ENCODE measurements at places on chromosomes 1 and 21.

DNA sequence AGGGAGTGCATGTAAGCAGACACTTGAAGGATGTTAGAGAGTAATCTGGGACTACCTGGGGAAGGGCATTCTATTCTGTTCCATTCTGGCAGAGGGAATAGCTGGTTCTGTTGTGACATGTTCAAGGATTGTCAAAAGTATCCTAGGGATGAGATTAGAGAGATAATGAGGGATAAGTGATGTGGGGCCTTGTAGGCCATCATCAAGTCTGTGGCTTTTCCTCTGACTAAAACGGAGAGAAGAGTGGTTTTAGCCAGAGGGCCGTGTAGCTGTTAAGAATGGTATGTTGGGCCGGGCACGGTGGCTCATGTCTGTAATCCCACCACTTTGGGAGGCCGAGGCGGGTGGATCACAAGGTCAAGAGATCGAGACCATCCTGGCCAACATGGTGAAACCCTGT, 23.6 kb downstream of the TGFB2 start:
- DNase-seq: no peak

DNA sequence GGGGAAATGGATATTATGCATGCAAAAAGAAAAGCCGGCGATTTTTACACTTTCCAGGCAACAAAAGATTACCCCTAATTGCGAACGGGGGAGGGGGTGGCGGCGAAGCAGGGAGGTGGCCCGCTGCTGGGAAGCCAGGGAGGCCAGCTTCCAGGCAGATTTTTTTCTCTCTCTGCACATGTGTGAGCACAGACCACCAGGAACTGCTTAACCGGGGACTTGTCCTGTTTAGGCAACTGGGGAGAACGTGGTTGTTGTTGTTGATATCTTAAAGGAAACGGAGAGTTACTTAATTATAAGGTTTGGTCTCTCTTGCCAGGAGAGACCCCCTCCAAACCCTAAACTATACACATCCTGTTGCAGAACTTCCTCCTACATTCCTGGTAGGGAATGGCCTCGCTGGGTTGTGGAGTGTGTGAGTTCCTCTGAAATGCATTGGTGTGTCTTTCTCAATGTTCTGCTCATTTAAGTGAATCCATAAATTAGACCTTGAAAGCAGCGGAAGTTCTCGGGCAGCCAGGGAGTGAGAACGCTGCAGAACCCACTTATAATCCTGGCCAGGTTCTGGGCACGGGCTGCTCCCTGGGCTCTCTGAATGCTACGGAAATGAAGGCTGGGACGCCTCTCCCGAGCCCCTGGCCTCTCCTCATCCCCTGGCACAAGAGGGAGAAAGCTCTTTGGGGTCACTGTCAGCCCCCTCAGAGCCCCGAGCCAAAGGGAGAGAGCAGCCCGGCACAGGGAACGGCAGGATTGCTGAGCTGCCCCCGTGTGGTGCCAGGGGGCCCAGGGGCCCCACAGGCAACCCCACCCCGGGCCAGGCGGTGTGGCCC, 250.0 kb downstream of the FOXD2 start:
- DNase-seq: no peak

- DNase-seq: no peak
Measured at GRCh38 chr1:169031566-169032224, 74.8 kb upstream of the ATP1B1 start.

DNA sequence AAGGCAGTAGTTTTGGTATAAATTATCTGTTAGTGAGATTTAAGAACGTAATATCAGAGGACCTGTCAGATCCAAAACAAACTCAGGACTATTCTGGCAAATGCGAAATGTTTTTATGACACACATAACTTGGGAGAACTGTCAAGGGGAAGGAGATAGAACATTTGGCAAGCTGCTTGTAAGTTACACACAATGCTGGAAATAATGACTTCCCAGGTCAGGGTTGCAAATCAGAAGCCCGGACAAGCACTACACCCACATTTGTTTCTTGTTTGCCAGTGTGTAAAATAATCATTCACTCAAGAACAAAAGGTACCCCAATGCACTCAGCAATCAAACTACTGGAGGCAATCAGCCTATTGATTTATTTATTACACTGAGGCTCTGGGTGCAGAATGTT, 354.7 kb downstream of the KCNH1 start:
- no peak for DNase-seq

DNA sequence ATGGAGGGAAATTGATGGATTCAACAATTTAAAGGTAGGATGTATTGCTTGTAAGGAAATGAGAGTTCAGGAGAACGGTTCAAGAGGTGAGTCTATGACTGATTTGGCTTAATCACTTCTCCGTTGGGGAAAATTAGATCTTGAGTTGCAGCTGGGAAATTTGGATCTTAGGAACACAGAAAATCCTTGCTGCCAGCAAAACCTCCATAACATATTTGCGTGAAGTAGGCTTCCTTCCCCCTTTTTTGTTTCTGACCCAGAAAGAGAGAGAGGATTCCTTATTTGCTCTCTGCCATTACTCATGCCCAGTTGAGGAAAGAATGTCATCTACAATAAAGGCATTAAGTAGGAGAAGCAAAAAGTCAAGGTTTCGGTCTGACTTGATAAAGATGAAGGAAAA, 73.5 kb upstream of the PDC start:
- no peak for DNase-seq

GRCh38 chr1:221734187-221734586, 7.7 kb downstream of the DUSP10 start:
- DNase-seq: no peak

GRCh38 chr1:93576346-93576745, 105.3 kb downstream of the BCAR3 start:
- DNase-seq: no peak

DNA sequence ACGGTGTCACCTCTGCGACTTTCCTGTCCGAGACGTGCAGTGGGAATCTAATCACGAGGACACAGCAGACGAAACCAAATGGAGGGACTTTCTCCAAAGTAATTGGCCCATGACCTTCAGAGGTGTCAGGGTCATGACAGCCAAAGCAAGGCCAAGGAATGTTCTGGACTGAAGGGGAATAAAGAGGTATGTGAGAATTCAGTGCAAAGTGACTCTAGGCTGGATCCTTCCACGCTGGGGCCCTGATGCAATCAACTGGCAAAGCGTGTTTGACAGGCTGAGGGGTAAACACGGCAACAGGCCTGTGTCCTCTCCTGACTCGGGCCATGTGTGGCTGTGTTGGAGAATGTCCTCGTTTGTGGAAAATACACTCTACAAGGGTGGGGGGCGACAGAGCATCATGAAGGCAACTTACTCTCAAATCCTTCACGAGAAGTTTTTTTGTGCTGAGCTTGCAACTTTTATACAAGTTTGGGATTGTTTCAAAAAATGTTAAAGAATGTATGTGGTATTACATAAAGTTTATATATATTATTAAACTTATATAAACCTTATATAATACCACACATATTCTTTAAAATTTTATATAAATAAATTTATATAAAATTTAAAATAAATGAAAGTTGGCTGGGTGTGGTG, 1.7 kb downstream of the CFAP74 start:
- no peak for DNase-seq

DNA sequence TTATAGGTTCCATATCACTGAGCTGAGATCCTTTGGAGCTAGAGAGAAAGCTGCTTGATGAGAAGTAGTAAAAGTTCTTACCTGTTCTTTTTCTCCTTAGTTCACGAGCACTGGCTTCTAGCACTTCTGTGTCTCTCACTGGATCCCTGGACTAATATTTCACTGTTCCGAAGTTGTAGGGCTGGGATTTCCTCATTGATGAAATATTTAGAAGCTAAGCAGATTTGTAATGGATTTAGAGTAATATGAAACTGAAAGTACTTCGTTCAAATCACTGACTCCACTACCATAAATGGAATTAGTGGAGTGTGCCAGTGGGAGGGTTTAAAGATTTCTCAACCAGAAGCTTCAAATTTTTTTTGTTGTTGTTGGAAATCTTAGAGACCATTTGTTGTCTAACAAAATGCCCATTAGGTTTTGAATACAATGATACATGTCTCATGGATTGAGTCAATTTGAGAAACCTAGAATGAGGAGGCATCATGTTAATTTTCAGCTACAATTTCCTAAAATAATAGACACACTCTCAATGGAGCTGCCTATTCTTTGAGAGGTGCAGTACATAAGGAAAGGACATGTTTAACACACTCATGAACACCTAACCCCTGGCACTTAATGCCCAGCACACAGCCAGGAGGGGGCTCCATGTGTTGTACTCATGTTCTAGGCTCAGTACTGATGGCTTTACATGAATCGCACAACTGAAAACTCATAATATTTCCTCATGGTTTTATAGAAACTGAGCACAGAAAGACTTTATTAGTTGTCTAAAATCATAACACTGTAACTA, at the start of gene GBP1:
TSS of gene GBP1 (minus strand) at position 130 of the 790 bp plus-strand sequence. CDS start 1,974 bp downstream, outside the sequence.
- no peak for DNase-seq

DNA sequence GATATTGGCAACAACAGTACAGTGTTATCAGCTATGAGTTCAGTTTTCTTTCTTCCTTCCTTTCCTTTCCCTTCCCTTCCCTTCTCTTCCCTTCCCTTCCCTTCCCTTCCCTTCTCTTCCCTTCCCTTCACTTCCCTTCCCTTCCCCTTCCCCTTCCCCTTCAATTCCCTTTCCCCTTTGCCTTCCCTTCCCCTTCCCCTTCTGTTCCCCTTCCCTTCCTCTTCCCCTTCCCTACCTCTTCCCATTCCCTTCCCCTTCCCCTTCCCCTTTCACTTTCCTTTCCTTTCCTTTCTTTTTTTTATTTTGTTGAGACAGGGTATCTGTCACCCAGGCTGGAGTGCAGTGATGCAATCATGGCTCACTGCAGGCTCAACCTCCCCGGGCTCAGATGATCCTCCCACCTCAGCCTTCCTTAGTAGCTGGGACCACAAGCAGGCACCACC, 72.3 kb upstream of the CAPZB start:
- no peak for DNase-seq

- DNase-seq: no peak
Measured at GRCh38 chr1:10738061-10739058, 58.1 kb downstream of the CASZ1 start.

DNA sequence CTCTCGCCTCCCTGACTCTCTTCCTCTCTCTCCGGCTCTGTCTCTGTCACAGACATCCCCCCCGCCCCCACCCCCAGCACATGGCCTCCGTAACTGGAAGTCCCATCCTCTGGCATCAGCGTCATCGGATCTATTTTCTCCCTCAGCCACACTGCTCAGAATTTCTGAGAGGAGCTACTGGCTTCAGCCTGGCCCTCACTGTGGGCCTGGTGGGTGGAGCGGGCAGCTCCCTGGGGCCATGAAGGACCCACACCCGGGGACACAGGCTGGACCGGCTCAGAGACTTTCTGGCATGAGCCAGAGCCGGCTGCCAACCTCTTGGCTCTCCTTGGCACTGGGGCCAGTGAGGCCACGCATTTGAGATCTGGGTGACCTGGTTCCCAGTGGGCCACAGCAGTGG, 61.2 kb upstream of the CASZ1 start:
- no peak for DNase-seq

DNA sequence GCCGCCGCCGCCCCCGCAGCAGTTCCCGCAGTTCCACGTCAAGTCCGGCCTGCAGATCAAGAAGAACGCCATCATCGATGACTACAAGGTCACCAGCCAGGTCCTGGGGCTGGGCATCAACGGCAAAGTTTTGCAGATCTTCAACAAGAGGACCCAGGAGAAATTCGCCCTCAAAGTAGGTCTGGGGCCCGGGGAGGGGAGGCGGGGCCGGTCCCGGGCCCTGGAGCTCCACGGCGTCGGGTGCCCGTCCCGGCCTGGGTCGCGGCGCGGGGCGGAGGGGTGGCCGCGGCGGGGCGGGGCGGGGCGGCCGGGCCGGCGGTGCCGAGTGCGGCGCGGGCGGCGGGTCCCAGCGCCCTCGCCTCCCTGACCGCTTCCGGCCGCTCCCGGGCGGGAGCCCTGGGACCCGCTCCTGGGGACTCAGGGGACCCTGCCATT, 646 bp downstream of the MAPKAPK2 start:
- no peak for DNase-seq

- no peak for DNase-seq
Measured at GRCh38 chr1:98421085-98421435, 240.5 kb upstream of the SNX7 start.

GRCh38 chr1:172320733-172321132, 99.8 kb upstream of the C1orf105 start:
- no peak for DNase-seq

Measured in stimulated activated CD8-positive, alpha-beta memory T cell treated with anti-CD3 and anti-CD28 coated beads, Interleukin-7, amount 100 ng/mL, for 1 hour (primary cell).